ENCODE measurements at places on chromosomes 6 and 20.

GRCh38 chr6:165652766-165653165, 10.3 kb downstream of the PDE10A start:
- no peak for DNase-seq

GRCh38 chr6:119385994-119386393, 36.4 kb upstream of the MAN1A1 start:
- no peak for DNase-seq

DNA sequence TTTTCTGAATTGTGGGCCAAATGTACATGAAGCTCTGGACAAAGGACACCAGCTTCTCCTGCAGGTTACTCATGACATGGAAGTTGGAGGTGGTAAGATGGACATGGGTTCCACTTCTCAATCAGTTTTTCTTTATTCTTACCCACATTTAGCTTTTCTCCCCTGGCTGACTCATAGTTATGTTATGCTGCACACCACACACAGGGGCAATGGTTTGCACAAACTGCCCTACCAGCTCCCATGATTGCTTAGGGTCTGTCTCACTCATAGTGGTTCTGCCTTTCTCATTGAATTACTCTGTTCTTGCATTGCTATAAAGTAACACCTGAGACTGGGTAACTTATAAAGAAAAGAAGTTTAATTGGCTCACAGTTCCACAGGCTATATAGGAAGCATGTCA, 4.5 kb upstream of the CD109 start:
- no peak for DNase-seq

DNA sequence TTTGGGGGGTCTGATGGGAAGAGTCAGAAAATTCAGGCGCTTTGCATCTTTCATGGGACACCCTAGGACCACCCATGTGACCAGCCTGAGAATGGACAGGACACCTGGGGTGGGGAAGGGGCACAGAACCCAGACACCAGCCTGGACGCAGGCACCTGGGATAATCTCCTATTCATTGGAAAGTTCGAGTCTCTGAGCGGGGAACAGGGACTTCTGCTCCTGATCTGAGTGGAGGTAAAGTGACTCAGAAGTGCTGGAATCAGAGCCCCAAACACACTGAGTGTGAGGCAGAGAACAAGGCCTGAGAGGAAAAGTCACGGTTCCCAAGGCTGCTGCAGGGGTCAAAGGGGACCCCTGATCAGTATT, 1.4 kb downstream of the HLA-B start:
- DNase-seq, result no peak

DNA sequence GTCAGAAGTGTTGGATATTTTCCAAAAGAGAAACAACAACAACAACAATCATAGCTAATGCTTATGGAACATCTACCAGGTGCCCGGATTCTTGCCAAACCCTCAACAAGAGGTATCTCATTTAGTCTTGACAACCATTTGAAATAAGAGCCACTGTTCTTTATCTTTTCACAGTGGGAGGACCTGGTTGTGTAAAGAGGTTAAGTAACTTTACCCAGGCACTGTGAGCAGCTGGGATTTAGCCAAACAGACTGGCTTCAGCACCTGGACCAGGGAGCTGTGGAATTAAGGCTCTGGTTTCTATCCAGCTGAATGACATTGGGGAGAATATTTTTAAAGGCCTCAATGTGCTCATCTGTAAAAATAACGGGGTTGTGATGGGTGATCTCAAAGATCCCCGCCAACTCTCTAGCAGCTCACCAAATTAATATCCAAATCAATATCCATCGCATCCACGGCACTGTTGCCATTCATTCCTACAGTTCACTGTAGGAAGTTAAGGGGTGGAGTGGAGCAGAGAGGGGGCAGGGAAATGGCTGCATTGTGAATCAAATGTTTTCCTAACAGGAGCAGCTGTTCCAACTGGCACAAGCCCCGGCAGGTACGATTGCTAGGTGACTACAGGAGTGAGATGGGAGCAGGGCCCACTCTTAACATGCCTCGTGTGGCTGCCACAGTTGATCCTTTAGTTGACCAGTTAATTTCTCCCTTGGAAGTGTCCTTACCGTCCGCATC, 61.8 kb downstream of the GCNT2 start:
- DNase-seq, result no peak

All from right forelimb (tissue), 1 donor.